ENCODE measurements at places on chromosomes 5 and 9.

DNA sequence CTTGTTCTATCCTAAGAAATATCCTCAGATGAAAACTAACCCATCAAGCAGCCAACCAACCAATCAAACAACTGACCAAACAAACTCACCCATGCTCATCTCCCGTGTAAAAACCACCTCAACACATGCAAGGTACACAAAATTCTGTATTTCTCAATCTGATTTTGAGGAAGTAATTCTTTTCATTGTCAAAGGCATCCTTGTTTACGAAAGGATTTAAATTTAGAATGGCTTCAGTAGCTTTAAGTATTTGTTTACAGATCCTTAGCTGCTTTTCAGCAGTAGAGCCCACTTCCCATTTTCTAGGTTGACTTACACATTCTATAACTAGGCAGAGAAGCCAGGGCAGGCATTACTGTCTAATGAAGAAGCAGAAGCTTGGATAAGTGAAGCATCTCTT lies 78.6 kb downstream of the NTRK2 start:
- DNase-seq, result no peak

- DNase-seq, result no peak
These were observed 172.2 kb downstream of the ERCC6L2 start for GRCh38 chr9:96047741-96048103.

DNA sequence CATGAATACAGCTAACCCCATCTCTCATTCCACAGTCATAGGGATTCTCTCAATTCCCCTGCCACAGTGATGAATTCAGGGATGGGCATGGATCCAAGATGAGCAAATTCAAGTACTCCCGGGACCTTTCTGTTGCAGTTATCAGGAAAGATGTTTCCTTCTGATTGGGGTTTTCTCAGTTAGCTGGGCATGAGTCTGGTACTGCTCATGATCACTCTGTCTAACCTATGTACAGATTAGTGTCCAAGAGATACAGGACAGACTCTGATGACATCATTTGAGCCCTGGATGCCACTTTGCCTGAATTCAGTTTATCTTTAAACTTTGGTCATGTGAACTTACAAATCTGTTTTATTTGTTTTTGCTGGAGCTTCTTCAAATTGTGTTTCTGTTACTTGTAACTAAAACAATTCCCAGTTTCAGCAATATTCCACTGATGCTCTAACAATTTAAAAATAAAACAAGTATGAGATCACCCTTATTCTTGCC lies 257.7 kb upstream of the KLF9 start:
- DNase-seq, result peak; percentile 84

DNA sequence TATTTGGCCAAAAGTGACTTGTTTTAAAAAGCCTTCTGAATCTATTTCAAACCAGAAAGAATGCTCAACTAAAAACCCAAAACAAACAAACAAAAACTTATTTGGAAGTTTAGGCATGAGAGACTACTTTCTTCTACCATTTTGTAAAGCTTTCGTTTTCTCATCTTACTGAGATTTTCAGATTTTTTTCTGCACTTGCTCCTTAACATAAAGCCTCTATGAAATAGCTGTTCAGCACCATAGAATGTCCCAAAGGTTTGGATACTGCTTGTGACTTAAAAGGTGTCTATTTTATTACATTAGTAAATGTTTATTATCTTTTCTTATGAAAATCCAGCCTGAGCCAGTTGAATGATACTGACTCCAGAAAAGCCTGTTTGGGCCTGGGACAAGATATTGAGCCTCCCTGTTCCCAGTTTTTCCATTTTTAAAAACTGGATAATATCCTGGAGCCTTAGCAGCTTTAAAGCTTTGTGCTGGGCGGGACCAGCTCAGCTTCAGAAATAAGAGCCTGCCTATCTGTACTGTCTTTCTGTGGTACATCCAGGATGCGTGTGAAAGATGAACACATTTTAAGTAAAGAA lies 292.6 kb downstream of the ZSWIM6 start:
- DNase-seq, result no peak

DNA sequence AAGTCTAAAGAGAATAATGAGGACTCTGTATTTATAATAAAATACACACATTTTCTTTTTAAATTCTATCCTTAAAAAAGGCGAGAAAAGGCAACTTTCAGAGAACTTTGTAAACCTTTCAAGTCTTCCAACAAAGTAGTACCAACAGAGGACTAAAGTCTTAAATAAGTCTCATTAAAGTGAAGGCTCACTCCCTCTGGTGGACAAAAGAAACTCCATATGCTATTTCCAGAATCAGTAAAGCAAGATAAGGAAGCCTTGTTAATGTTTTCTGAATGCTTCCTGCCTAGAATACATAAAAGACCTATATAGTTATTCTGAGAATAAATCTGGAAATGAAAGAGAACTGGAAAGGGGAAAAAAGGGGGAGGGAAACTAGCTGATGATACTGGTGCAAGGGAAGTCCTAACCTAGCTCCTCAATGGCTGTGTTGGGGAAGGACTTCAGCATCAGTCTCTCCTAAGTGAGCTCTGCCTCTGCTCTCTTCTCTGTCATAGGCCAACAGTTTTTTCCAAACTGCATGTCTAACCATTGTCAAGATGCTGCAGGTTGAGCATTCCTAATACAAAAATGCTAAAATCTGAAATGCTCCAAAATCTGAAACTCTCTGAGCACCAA lies 7.2 kb downstream of the HMGCS1 start:
- DNase-seq, result peak; percentile 81

DNA sequence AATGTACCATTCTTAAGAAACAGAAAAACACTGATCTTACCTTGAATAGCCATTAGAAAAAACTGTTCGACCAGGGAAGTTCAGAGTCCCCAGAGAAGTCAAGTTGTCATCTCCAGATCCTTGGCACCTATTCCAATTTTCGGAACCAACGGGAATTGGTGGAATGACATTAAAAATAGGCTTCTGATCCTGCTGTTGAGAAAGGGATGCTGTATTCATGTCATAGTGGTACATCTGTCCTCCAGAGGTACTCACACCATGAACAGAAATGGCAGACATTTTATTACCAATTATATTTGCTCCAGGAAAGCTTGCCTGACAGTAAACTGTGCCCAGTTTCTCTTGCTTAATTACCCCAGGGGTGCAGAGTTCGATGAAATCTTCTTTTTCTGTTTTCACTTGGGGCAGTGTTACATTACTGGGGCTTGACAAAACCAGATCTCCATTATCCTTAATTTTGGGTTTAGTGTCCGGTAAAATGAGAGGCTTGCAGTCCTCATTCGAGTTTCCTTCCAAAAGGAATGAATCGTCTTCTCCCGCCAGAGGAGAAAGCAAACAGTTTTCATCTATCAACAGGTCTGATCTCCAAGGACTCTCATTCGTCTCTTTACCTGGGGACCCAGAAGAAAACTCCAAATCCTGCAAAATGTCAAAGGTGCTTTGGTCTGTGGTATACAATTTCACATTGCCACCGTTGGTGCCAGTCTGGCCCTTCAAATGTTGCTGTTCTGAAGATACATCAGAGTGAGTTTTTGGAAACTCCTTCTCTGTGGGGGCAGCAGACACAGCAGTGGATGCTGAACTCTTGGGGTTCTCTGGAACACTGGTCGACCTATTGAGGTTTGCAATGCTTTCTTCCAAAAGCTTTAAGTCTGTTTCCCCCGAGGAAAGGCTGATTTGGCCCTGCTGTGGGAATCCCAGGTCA lies 3.6 kb downstream of the NR3C1 start:
- peak; percentile 22 for DNase-seq

GRCh38 chr9:89640361-89640760 lies 35.5 kb downstream of the GADD45G start:
- no peak for DNase-seq

- DNase-seq, result peak; percentile 36
These were observed 48.2 kb downstream of the CDK5RAP2 start for GRCh38 chr9:120531683-120532300.

- DNase-seq, result peak; percentile 94
These were observed 122.5 kb upstream of the RUSC2 start for GRCh38 chr9:35367451-35367850.

DNA sequence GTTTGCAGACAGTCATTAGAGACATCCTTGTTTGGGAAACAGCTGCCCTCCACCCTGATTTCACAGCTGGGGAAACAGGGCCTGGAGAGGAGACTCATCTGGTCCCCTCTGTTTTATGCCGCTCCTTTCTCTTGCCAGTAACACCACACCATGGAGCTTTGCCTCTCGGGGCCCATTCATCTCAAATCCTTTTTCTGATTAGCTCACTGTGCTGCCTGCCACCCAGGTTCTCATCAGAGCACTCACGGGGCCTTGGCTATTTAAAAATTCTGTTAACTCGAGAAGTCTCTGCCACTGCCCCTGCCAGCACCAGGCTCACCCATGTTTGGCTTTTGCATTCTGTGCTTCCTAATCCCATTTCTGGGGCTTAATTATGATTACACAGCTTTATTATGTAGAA lies 36.8 kb upstream of the C5orf58 start:
- DNase-seq, result no peak

- peak; percentile 75 for DNase-seq
These were observed 16.8 kb downstream of the SERINC5 start for GRCh38 chr5:80238778-80239679.

GRCh38 chr5:36624277-36624676 lies 17.9 kb downstream of the SLC1A3 start:
- no peak for DNase-seq

- no peak for DNase-seq
These were observed 251.6 kb downstream of the NTRK2 start for GRCh38 chr9:84921175-84921574.

GRCh38 chr5:95743232-95743631 lies 12.1 kb downstream of the RHOBTB3 start:
- no peak for DNase-seq

- DNase-seq, result no peak
These were observed 292.8 kb downstream of the TLE1 start for GRCh38 chr9:81396528-81396927.

DNA sequence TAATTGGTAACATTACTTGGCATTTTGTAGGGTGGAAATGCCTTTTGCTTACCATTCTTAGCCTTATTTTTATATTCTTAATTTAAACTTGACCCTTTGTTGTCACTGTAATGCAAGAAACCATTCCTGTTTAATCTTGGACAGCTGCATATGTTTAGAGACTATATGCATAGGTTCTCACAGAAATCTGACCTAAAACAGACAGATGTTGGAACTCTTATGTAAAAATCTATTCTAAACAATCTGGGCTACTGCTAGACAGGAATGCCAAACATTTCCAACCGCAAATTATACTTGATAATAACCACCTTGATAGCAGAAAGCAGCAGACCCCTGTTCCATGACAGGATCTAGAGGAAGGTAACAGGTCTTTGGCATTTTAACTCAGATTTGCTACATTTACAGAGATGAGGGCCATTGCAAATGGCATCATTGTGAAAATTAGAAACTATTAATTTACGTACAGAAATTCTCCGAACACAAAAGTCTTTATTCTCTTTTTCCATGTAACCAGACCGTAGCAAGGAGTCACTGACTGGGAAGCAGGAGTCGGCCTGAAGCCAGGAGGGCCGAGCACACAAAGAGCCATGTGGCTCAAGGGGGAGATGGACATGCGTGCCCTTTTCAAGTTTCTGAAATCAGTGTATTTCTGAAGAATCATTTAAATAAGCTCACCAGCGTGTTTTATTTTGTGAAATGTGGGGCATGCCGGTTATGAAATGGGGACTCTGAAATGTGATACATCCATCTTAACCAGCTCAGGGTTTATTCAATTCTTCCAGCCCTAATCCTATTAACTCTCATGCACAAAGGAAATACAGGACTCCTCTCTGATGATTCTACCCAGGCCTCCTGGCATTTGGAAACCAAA lies 139.3 kb downstream of the AOPEP start:
- peak; percentile 66 for DNase-seq

DNA sequence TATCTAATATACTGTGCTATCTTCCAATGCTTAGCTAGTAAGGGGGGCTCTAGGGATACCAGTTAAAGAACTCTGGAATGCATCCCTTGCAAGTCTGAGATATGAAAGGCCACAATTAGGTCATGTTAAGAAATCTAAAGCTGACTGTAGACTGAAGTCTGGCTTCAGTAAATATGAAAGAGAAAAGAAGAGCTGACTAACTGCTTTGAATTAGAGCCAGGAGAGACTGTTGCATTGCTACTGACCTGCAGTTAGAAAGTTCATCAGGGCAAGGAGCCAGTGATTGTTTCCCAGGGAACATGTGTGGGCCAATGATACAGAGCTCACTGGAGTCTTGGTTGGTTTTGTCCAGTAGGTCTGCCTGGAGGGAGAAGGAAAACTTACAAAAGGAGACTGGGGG lies 472.1 kb upstream of the TNC start:
- DNase-seq, result peak; percentile 99

DNA sequence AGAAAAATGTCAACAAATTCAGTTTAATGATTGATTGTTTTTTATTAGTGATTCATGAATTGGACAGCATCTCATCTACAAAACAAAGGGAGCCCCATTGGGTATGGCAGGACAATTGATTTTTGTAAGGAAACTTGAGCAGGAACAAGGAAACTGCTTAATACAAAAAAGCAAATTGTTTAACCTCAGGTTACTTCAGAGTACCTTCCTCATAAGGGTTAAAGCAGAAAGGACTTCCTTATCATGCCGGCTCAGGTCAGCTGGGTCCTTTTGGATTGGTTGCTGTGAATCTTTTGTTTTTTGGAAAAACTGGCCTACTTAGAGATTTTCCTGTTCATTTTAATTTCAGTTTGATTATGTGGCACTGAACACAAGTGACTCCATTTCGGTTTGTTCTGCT lies 211.8 kb downstream of the ARRDC3 start:
- no peak for DNase-seq

DNA sequence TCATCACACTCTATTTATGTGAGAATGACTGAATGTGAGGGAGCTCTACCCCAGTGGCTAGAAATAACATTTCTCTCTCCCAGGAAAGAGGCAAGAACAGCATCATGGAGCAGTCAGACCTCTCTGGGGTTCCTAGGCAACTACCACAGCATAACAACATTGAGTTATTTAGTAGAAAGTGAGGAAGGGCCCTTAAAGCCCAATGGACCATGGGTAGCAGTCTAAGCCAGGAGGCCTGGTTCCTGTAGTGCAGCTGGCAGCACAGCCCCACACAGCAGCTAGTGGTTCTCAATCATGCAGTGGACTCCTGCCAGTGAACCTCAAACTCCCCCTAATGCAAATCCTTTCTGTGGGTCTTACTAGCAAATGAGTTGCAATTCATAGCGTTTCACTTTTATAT lies 55.3 kb downstream of the SPEF2 start:
- DNase-seq, result no peak

DNA sequence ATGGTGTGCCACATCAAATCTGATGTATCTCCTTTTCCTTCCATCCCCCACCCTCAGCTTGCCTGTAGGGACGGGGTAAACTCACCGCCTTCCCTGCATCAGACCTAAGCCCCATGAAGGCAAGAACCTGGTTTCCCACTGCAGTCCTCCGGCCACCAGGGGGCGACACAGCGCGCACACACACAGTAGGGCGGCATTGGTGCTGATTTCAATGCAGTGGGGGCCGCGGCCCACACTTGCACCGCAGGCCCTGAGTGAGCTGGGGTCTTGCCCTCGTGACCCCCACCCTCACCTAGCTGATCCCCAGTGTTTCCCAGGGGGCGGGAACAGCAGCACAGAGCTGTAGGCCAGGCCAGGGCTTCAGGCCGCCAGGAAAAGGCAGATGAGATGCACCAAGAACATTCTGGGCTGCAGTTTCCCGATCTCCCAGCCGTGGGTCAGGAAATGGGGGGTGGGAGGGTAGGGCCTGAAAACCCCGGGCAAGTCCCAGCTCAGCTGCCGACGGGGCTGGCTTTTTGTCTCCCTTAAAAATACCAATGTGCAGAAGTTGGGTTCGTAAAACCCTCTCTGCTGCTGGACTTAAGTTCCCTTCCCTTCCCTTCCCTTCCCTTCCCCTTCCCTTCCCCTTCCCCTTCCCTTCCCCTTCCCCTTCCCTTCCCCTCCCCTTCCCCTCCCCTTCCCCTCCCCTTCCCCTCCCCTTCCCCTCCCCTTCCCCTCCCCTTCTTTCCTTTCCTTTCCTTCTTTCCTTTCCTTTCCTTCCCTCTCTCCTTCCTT lies 19.5 kb downstream of the FAM163B start:
- no peak for DNase-seq
